ENCODE measurements at places on chromosomes 11 and 22.

GRCh38 chr11:68684385-68685356, at the start of gene GAL:
GAL (plus strand) TSS chr11:68684544; CDS start chr11:68684924, 380 bp downstream.
- peak; percentile 65 for DNase-seq

DNA sequence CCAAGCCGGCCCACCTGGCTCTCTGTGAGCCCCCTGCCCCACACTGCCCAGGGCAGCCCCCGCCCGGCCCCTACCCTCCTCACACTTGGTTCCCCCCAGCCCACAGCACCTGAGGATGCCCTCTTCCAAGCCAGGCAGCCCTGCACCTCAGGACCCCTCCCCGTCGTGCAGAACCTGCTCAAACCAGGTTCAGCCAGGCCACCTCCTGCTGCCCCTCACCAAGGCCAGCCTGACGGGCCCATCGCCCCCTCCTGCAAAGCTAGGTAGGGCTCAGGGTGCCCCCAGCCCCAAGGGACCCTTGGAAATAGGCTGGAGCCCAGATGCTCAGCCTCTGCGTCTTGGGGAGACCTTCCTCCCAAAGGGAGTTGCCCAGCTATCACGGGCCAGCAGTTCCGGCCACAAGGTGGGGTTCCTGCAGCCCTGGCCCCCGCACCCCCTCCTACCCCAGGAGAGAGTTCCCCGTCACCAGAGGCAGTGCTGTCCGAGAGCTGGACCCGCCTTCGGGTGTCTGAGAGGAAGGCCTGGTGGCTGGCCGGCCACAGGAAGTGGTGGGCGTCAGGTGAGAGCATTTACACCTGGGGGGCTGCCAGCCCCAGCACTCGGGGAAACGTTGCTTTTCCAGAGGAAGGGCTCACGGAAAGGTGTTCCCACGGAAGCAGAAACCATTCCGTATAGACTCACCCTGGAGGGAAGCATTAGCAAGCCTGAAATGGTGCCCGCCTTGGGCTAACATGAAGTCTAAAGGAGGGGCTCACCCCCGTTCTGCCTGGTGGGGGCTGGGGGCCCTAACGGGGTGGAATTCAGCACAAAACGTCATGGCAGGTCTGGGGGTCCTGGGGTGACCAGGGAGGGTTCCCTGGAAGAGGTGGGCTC, 3.2 kb upstream of the SYT8 start:
- DNase-seq = no peak

GRCh38 chr22:38104084-38104483, 6.4 kb downstream of the BAIAP2L2 start:
- DNase-seq = peak; percentile 42

DNA sequence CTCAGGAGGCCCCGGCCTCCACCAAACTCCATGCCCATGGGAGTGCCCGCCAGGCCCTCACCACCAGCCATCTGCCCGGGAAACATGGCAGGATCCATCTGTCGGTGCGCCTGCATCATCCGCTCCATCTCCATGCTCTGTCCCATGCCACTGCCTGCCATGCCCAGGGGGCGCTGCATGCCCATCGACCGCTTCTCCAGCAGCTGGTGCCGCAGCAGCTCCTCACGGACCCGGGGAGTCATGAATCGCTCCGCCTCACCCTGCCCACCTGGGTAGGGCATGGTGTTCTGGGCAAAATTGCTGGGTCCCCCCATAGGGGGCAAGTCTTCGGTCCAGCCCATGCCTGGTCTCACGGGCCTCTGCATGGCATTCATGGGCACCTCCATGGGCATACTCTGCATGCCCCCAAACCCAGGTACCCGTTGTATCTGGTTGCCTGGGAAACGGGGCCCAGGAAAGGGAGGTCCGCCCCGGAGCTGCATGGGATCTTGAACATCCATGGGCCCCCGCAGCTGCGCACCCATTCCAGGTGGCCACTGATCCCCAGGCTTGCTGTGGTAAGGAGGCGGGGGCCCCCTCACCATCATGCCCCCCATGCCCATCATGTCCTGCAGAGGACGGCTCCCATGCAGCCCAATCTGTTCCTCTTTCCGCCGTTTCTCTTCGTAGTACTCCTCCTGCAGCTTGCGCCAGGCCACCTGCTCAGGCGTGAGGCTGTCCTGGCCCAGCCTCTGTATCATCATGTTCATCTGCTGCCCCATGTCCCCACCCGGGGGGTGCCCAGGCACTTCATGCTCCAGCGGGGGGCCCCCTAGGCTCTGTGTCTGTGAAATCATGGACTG, 18.0 kb downstream of the CXCR5 start:
- DNase-seq = no peak

DNA sequence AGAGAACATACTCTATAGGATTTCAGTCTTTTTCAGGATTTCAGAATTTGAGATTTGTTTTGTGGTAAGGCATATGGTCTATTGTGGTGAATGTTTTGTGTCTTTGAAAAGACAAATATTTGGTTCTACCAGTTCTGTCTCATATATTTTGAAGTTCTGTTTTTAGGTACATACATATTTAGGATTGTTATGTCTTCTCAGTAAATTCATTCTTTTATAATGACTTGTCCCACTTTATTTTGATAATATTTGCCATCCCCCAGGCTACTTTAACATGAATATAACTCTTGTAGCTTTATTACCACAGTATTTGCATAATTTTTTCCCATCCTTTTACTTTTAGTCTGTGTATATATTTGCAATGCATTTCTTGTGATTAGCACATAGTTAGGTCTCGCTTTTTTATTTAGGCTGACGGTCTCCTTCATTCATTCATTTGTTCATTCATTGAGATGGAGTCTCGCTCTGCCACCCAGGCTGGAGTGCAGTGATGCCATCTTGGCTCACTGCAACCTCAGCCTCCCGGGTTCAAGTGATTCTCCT, 32.1 kb downstream of the MTMR3 start:
- DNase-seq = no peak

- DNase-seq = no peak
These were observed 76.0 kb upstream of the WNT7B start for GRCh38 chr22:46052801-46053562.

DNA sequence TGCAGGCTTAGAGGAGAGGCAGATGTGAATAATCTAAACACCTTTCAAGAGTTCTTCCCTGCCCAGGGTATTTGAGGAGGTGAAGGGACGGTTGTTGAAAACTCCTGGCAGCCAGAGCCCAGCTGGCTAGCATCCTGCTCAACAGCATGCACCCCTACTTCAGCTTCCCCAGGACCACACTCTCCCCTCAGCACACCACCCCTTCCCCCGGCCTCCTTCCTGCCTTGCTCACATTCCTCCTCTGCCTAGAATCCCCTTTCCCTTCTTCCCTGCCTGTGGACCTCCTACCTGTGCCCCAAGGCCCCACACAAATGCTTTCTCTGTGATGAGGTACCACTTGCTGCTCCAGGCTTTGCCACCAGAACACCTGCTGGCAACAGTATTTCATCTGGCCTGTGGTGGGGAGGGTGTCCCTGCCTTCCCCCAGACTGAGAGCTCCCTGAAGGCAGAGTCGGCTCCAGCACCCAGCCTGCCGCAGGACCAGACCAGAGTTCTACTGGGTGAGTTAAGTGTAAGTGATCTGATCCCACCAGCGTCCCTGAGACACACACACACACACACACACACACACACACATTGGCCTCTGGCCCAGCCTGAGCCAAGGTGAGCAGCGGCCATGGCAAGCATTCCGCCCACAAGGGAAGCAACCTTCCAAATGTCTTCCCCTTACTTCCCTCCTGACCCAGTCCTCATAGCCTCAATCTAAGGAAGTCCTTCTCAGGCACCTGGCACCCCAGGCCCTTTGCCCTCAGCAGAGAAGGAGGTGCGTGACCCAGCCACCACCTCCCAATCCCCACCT, 79.5 kb downstream of the PDE2A start:
- no peak for DNase-seq

DNA sequence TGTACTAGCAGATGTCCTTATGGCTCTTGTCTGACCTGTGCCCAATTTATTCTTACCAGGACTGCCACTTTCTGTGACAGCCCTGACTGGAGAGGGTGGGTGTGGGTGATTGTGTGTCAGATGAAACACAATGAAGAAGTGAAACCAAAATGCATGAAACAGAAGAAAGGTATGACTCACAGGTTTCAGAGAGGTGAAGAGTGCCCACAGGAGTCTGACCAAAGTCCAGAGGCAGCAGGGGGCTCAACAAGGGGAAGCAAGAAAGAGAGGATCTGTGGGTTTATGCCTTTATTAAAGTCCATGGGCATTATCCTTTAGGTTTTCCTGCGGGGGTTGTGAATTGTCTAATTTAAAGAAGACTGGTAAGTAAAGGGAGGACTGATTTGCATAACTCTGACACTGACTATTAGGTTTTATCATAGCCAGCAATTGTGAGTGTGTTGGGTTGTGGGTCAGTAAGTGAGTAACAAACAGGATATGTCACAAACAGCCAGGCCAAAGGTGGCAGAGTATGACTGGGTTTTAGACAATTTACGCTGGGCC, 3.9 kb upstream of the OR4C6 start:
- DNase-seq = no peak

DNA sequence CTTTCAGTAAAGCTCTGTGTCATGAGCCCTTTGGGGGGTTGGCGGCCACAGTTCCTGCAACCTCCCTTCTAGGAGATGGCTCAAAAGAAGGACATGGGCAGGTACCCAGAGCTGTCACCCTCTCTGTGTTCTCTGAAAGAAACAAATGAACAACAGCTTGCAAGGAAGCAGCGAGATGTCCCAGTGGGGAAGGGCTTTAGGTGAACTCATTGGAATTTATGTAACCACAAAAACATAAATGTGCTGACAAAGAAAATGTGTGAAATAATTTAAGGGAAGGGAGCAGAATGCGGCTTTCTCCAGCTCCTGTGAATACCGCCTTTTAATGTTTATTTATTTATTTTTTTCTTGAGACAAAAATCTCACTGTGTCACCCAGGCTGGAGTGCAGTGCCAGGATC, 3.3 kb downstream of the PARVG start:
- no peak for DNase-seq

DNA sequence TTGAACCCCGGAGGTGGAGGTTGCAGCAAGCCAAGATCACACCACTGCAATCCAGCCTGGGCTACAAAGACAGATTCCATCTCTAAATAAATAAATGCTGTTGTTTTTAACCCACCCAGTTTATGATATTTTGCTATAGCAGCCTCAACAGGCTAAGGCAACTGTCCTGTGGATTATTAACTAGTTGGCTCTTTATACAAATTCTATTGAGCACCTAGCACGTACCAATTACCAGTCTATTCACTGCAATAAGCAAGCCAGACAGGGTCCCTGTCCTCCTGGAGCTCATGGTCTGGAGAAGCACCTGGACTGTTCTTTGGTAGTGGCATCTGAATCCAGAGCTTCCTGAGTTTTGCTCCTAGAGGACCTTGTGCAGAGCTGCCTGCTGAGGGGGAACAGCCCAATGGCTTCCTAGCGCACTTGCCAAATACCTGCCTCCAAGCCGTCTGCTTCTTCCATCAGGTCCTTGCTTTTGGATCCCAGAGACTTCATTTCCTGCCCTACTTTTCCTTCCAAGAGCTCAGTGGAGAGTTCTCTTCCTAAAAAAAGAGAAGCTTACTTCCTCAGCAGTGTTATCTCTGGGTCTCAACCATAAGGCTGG, 49.9 kb upstream of the MICAL2 start:
- no peak for DNase-seq

GRCh38 chr11:8658321-8659057, 24.0 kb downstream of the TRIM66 start:
- no peak for DNase-seq

DNA sequence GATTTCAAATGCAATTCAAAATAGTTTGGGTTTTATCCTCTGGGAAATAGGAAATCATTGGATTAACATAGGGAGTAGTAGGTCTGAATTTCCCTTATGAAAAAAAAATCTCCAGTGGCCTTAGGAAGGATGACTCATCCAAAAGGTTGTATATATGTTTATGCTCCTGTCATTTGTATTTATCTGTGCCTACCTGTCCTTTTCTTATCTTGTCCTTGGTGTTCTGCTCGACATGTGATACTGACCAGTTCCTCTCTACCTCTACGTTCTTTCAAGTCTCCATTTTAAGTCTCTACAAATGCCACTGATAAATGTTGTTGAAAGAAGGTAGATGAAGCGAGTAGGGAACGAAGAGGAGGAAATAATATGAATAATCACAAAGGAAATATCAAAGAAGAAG, 3.0 kb upstream of the SOX6 start:
- no peak for DNase-seq

GRCh38 chr11:15933886-15934625, 422.3 kb downstream of the SOX6 start:
- no peak for DNase-seq

DNA sequence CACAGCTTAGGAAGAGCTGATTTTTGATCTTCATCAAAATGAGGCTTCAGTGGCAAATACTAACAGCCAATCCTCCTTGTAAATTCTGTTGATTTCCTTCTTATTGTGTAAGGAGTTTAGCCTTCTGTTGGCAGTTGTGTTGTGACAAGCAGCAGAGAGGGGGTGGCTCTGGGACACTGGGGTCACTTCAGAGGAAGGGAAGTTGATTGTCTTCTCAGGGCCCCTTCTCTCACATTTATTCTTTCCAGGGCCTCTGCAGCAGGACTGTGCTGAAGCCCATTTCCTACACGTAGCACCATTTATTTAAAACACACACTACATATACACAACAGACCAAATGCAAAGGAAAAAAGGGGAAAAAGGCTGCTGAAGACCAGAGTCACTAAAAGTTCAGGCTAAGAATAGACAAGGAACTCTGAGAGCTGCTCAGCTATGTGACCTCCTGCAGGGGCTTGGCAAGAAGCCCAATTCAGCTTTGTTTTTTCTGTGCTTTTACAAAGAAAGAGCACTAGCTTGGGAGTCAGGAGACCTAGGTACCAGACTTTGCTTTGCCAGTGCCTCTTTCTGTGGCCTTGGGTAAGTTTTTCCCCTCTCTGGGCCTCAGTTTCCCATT, 28.3 kb upstream of the UPB1 start:
- DNase-seq = peak; percentile 50

DNA sequence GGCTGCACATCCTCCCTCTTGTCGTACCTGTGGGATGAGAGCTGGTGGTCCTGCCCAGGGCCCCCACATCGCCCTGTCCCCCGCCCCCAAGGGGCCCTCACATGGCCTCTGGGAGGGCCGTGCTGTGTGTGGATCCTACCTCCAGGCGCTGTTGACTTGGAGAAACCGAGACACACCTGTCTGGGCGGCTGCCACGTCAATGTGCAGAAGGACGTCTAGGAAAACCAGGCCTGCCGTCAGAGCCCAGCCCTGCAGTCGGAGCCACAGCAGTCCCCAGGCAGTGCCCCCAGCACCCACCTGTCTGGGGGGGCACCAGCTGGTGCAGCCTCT, 14.2 kb downstream of the ALG12 start:
- no peak for DNase-seq

DNA sequence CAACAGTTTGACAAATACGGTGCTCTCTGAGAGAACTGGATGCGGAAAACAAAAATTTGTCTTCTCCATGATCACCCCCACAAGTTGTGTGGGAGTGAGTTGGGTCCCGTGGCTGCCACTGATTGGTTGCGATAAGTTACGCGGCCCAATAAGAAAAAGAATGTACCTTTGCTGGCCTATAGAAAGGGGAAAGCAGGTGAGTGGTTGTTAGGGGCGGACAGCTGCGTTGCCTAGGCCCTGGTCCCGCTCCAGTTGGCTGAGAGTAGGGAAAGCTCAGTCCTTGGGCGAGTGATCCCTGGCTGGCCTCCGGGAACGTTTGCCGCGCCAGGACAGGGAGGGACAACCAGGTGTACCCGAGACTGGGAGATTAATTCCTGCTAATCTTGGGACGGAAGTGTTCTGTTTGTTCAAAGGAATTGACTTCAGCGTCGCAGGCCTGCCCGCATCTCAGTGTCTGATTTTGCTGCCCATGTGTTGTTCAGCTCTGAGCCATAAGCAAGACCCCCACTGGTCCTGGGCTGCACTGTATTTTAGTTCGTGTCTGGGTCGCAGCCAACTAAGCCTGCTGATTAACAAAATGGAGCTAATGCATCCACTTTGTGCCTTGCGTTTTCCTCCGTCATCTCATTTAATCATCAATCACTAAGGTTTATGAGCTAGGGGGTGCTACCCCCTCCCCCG, 773 bp upstream of the SYVN1 start:
- DNase-seq = peak; percentile 94

Data from AG20443 (cell line).